ENCODE measurements at places on chromosomes 1 and 21.
A peak's percentile ranks its signal among the peaks of the same experiment; 100 is the strongest.

- DNase-seq = no peak
These were observed 4.8 kb downstream of the MFSD2A start for GRCh38 chr1:39959651-39960333.

DNA sequence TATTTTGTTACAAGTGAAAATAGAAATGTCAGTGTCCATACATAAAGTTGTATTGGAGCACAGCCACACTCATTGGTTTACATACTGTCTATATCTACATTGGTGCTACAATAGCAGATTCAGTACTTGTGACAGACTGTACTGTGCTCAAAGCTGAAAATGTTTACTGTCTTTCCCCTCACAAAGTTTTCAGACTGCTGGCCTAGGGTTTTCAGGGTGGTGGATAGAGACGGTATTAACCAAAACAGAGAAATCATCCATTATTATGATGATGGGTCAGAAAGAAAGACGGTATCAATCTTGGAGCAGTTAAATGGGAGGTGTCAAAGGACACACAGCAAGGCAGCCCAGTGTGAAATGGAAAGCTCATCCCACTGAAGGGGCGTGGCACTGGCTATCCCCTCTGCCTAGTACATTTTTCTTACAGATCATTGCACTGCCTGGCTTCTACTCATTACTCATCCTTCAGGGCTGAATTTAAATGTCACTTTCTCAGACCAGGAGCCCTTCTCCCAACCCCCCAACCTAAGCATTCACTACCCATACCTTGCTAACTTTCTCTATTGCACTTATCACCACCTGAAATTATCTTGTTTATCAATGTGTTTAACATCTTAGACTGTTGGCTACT is 10.2 kb downstream of the JAK1 start:
- DNase-seq = peak; percentile 53

GRCh38 chr1:50080904-50081586 is 27.7 kb upstream of the ELAVL4 start:
- peak; percentile 1 for DNase-seq

- no peak for DNase-seq
These were observed 602 bp upstream of the MED18 start for GRCh38 chr1:28328228-28328648.

- peak; percentile 83 for DNase-seq
These were observed 42.1 kb upstream of the SRP9 start for GRCh38 chr1:225735252-225736149.

- DNase-seq = no peak
These were observed 74.9 kb upstream of the CNTN2 start for GRCh38 chr1:204968135-204968534.

GRCh38 chr1:230568008-230568407 is 74.3 kb upstream of the COG2 start:
- DNase-seq = no peak

DNA sequence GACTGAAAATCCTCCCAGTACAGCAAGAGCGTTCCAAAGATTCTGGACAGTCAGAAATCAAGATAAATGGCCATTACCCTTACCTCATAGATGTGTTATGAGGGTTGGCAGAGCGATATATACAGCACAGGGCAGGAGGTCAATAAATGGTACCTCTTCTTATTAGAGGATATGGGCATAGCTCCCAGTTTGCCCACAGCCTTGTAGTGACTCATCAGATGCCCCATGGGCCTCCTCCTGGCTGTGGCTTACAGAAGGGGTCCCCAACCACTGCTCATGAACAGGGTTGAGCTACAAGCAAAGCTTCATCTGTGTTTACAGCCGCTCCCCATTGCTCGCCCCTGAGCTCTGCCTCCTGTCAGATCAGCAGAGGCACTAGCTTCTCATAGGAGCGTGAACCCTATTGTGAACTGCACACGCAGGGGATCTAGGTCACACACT is 7.3 kb upstream of the IFNGR2 start:
- DNase-seq = no peak

DNA sequence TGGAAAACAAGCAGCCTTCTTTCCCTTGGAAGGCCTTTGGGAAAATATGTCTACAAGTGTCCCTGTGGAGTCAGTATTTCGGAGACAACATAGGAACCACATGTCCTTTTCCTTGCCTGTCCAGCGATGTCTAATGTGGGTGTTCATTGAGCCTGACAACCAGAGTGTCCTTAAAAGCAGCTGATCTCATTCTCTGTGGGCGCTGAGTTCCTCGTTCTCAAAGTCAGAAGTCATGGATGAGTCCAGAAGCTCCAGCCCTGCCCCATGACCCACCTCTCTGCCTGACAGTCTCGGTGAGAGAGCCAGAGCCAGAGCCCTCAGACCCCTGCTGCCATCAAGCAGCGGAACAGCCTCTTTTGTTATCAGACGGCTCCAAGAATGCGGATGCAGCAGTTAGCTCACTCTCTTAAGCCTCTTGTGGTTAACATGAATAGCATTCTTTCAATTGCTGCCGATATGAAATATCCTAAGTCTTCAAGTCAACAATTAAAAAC is 329.2 kb downstream of the TGFB2 start:
- peak; percentile 69 for DNase-seq

GRCh38 chr1:156654700-156655099 is 12.8 kb downstream of the BCAN start:
- DNase-seq = no peak

- no peak for DNase-seq
These were observed 42.4 kb upstream of the ESRRG start for GRCh38 chr1:216765346-216766300.

- DNase-seq = no peak
These were observed 301.3 kb downstream of the SIPA1L2 start for GRCh38 chr1:232328486-232329102.

- DNase-seq = no peak
These were observed 1.9 kb downstream of the VANGL1 start for GRCh38 chr1:115643666-115644065.

- DNase-seq = no peak
These were observed 17.6 kb upstream of the CCT8 start for GRCh38 chr21:29091033-29091432.

GRCh38 chr1:98126740-98127139 is 205.9 kb upstream of the DPYD start:
- no peak for DNase-seq

DNA sequence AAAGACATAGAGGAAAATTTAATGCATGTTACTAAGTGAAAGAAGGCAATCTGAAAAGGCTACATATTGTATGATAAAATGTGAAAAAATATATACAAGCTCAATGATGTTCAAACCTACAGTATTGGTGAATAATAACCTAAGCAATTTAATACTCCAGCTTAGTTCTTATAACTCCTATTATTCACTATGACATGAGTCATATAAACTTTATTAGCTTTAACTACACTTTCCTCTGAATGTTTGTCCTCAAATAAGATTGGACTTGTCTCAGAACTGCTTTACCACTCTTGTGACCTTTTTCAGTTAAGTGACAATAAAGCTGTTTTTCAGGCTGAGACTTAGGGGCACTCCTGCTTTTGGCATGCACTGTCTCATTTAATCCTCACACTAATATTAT is 50.9 kb downstream of the CNST start:
- DNase-seq = no peak

DNA sequence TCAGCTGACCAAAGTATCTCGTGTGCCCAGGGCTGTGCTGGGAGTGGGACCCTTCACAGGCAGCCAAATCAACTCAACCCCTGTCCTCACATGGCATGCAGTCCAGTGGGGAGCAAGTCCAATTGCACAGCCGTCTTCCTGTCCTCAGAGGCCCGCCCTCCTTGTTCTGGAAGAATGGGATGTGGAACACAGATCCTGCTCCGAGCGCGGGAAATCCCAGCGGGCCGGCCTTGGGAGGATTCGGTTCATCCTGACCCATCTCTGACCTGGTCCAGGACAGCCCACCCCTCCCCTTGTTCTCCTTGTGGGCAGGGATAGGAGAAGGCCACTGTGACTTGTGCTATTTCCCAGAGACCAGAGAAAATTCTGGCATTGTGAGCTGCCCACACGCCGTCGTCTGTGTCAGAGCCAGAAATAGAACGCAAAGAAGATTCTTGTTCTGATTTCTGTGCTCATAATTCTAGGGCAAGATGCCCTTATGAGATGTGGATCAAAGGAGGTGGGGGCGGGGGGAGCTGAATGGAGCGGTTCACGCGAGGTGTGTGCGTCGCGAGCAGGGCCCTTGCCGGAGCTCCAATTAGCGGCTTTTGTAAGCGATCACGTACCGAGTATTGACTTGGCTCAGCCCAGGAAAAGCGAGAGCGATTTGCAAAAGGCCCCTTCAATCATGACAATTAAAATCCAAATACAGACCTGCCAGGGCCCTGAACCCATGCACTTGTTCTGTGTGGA is 79.2 kb downstream of the AJAP1 start:
- no peak for DNase-seq

GRCh38 chr1:3618531-3618880 is 6.3 kb upstream of the TPRG1L start:
- DNase-seq = no peak

GRCh38 chr1:67683316-67683715 is 1.7 kb upstream of the GADD45A start:
- no peak for DNase-seq

GRCh38 chr1:115138271-115138670 is 49.0 kb upstream of the TSPAN2 start:
- DNase-seq = no peak

DNA sequence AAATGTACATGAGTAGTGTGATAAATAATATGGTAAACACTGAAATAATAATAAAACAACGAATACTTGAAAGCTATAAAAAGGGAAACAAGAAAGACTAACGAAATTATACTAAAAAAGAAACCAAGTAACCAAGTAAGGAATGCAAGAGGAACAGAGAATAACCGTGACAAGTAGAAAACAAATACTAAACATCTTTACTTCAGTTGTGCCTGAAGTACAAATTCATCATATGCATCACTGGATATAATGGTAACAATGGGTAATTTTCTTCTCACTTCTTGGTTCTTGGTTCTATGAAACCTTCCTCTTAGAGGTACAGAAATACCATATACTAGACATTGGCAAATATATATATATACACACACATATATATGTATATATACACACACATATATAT is 1093.6 kb upstream of the B3GALT2 start:
- DNase-seq = no peak

DNA sequence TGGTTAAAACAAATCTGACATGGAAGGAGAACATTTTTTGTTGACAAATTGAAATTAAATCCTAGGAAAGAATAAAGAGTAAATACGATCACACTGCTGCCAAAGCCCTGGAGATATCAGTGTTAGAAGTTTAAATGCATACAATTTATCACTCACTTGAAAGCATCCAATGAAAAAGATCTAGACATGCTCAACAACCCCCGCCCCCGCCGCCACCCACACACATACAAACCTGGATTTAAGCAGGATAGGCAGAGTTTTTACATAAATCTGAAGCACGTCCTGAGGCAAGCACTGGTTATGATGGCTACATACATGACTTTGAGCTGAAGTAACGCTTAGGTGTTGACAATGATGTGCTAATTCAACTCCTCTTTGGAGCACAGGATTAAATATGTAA is 58.5 kb downstream of the LYST start:
- no peak for DNase-seq

DNA sequence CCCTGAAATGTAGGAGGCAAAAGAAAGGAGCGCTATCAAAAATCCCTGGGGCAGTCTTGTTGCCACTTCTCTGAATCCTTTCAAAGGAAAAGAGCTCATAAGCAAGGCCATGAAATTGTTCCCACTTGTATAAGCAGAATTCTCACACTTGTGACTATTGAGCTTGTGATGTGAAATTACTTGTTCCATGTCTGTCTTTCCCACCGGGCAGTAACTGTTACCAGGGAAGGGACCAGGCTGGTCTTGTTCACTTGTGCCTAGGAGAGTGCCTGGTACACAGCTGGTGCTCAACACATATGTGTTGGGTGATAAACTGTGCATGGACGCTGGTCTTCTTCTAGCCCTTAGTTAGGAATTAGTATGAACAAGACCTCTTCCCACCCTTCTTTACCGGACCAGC is 150.6 kb downstream of the CDC7 start:
- DNase-seq = no peak

- no peak for DNase-seq
These were observed 120.3 kb downstream of the PPIAL4G start for GRCh38 chr1:148362626-148363438.

GRCh38 chr1:246513041-246513440 is 6.0 kb upstream of the SMYD3 start:
- DNase-seq = no peak

DNA sequence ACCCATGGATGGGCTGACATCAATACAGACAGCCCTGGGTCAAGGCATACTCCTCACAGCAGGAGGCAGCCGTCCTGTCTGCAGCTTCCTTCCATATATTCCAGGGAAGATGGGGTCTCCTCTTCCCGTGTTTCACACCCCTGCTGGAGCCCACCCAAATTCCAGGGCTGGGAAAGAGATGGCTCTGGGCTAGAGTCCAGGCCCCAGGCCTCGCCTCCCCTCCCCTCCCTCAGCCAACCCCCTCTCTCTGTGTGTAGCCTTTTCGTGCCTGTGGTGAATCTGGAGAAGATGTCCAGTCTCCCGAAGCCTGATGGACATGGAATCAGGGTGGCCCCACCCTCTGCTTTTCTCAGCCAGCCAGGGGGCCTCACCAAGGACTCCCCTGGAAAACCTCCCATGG is 3.6 kb downstream of the ATXN7L2 start:
- DNase-seq = no peak

GRCh38 chr1:109794319-109795132 is 30.8 kb upstream of the EPS8L3 start:
- DNase-seq = no peak

DNA sequence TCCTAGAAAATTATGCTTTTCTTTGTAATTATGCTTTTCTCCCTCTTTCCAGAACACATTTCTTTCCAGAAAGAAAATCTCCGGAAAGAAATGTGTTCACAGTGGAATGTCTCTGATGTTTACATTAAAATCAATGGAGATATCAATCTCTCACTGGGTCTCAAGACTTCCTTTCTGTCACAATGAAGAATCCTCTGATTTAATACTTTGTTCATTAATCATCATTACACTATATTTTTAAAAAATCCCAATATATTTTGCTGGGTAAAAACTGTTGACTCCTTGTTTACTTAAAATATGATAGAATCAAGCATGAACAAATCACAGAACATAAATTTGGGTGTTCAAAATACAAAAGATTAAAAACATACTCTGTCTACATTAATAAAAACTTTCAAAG is 26.3 kb upstream of the TGFBR3 start:
- DNase-seq = no peak

DNA sequence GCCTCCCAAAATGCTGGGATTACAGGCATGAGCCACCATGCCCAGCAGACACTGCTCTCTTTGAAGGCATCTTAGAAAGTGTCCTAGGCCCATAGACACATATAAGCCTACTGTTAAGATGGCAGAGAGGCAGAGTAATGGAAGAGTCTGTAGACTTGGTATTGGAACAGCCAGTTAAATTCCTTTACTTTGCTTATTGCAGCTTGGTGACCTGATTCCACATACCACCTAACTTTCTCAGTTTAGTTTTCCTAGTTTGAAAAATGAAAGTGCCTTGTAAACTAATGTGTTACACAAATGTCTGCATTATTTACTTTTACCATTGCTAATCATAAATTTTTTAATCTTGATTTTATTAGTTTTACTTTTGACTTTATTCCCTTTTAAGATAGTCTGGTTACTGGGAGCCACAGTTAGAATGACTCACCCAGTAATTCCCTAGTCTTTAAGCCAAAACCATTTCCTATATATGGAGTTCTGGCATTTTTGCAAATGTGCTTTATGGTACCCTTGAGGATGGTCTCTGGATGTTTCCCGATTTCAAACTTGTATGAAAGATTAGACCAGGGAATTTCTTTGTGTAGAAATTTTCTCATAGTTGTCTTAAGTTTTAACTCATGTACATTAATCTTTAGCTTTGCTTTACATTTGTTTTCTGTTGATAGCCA is 6.4 kb downstream of the SMAP2 start:
- no peak for DNase-seq

GRCh38 chr1:85976516-85977205 is 179.9 kb downstream of the COL24A1 start:
- DNase-seq = no peak

Measured in NCI-H460 (cell line).